ENCODE measurements at places on chromosomes 6 and 20.

DNA sequence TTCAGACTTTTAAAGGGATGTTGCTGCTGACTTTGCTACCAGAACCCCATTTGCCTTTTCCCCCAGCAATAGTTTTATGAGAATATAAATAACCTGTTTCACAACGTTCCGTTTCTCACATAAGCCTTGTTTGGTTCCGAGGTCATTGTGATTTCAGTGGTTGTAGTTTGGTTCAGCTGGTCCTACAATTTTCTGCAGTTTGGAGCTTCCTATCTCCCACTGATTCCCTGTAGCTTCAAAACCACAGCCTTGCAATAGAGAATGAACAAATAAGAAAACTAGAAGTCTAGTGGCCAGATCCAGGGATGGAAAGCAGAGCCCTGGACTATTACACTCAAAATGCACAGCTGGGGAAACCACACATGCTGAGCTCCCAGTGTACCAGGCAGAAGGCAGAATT lies 24.1 kb upstream of the SH3BGRL2 start:
- no peaks in the 10 kb centered on the region for H3K27me3 ChIP-seq
- no peak for DNase-seq
- no peak overlapping the region for H3K27ac ChIP-seq
- H3K4me3 ChIP-seq = no peak overlapping the region
- H3K36me3 ChIP-seq = no peaks in the 10 kb centered on the region
- peaks cover 6% of the 10 kb centered on the region for H3K4me1 ChIP-seq

- no peaks in the 10 kb centered on the region for H3K27me3 ChIP-seq
- no peaks in the 10 kb centered on the region for H3K36me3 ChIP-seq
- no peak overlapping the region for H3K4me3 ChIP-seq
- H3K4me1 ChIP-seq = peaks cover 67% of the 10 kb centered on the region
Observed at GRCh38 chr6:2857580-2858337, 16.1 kb upstream of the SERPINB1 start.

DNA sequence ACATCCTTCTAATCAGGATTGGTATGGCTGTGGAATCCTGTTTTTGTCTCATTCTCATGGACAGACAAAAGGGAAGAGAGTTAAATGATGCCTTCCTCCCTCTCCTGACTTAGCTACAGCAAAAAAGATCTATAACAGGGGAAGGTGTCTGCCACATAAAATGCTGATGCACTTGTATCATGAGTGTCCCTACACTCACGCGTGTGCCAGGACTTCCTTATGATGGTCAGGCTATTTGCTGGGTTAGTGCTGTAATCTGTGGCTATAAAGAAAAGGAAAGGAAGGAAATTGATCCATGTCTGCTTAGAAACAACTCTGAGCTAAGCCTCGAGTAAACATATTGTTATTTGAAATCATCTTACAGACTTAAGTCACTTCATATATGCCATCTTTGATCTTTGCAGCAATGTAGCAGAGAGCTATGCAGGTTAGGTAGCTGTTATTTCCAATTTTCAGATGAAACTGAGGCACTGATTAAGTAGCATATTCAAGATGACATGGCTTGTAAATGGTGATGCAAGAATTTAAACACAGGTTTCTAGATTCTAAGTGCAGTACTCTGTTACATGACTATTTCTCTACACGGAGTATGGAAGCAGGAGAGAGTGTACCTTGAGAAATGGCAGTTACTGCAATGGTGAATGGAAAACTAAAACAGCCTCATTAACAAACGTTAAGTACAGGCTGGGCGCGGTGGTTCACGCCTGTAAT lies 8.4 kb upstream of the DHX35 start:
- H3K27ac ChIP-seq = no peak overlapping the region
- H3K27me3 ChIP-seq = peaks cover 3% of the 10 kb centered on the region
- DNase-seq = no peak

GRCh38 chr6:160260803-160261450 lies 2.3 kb upstream of the SLC22A2 start:
- peaks cover 14% of the 10 kb centered on the region for H3K27me3 ChIP-seq
- H3K4me3 ChIP-seq = no peak overlapping the region
- DNase-seq = no peak
- no peak overlapping the region for H3K27ac ChIP-seq
- H3K4me1 ChIP-seq = peaks cover 31% of the 10 kb centered on the region
- H3K36me3 ChIP-seq = no peaks in the 10 kb centered on the region

DNA sequence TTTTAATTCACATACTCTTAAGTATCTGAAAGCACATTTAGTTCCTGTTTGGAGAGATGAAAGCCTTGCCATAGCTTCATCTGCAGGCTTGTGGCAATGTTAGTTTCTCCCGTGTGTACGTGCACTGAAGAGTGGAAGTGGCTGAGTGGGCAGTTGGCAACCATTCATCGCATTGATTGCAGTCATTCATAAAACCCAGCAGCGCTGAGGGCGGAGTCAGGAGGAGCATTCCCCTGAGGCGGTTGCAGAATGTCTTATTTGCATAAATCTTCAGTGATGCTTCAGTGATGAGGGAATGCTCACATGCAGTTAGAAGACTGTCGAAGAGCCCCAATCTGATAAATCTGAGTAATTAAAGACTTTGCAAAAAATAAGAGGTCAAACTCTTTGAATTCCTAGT lies 79.1 kb downstream of the RIMS1 start:
- no peak overlapping the region for H3K27ac ChIP-seq
- H3K36me3 ChIP-seq = no peaks in the 10 kb centered on the region
- H3K4me1 ChIP-seq = no peaks in the 10 kb centered on the region
- peak; percentile 17 for DNase-seq

GRCh38 chr6:27604986-27605385 lies 132.1 kb upstream of the ZNF184 start:
- peaks cover 45% of the 10 kb centered on the region for H3K27me3 ChIP-seq
- peak overlapping the region; percentile 78 for H3K27ac ChIP-seq
- no peaks in the 10 kb centered on the region for H3K36me3 ChIP-seq
- H3K4me1 ChIP-seq = peaks cover 19% of the 10 kb centered on the region

GRCh38 chr6:123655521-123656306 lies 19.0 kb upstream of the TRDN start:
- DNase-seq = no peak
- no peaks in the 10 kb centered on the region for H3K4me1 ChIP-seq
- no peaks in the 10 kb centered on the region for H3K27me3 ChIP-seq
- H3K4me3 ChIP-seq = no peak overlapping the region
- no peaks in the 10 kb centered on the region for H3K36me3 ChIP-seq
- no peak overlapping the region for H3K27ac ChIP-seq

- DNase-seq = no peak
- H3K4me1 ChIP-seq = peaks cover 74% of the 10 kb centered on the region
- peaks cover 12% of the 10 kb centered on the region for H3K27me3 ChIP-seq
- H3K36me3 ChIP-seq = peaks cover 27% of the 10 kb centered on the region
Observed at GRCh38 chr6:33704215-33705066, 7.1 kb downstream of the UQCC2 start.

DNA sequence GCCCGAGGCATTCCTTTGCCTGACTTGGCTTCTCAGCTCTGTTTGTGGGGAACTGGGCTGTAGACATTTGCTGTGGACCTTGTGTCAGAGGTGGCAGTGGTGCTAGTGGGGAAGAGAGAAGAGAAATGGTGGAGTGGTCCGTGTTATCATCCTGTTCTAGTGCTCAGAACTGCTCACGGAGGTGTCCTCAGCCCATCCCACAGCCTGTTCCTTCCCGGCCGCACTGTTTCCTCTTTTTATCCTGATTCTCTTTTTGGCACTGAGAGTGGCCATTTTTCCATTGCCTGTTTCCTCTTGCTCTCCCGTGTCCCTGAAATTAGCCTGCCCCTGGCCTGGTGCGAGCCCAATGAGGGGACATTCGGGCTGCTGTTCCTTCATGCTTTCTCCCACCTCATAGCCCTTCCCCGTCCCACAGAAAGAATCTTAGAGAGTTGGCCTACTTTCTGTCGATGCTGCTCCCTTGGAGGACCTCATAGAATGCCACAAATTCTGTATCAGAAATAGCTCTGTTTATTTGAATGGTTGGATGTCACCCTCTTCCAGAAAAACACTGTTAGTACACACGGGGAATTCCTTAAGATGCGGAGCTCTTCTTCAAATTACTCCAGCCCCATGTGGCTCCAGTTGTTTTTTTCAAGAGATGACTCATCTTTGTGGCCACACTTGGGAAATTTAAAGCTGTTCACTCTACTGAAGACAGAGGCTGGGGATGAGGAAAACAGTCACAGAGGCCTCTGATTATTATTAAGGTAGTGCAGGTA lies 26.1 kb downstream of the FARS2 start:
- DNase-seq = no peak
- H3K27ac ChIP-seq = peak overlapping the region; percentile 43
- H3K36me3 ChIP-seq = peaks cover 5% of the 10 kb centered on the region
- peaks cover 5% of the 10 kb centered on the region for H3K27me3 ChIP-seq
